ENCODE measurements at places on chromosomes 5 and 9.

- no peak overlapping the region for H3K27ac ChIP-seq
- no peak overlapping the region for H3K4me3 ChIP-seq
- H3K27me3 ChIP-seq, result no peaks in the 10 kb centered on the region
- H3K4me1 ChIP-seq, result no peaks in the 10 kb centered on the region
Measured at GRCh38 chr9:25948182-25948581, 269.9 kb upstream of the TUSC1 start.

DNA sequence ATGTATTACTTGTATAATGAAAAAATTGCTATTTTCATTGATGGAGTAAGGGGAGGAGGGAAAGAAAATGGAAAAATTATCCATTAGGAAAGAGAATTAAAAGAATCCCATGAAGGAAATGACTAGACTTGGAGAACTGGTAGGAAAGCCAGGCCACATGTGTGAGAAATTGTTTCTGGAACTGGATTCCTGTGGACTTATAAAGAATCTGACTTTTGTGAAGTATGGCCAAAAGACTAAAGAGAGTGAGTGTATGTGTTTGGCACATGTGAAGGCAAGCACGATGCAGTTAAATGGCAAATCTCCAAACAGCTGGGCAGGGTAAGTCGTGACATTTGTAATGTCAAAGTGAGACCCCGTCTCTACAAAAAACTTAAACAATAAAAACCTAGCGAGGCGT is 89.4 kb downstream of the MTX3 start:
- no peak overlapping the region for H3K4me3 ChIP-seq
- peaks cover 35% of the 10 kb centered on the region for H3K27me3 ChIP-seq
- DNase-seq, result no peak
- H3K4me1 ChIP-seq, result no peaks in the 10 kb centered on the region
- no peaks in the 10 kb centered on the region for H3K36me3 ChIP-seq
- H3K27ac ChIP-seq, result no peak overlapping the region

DNA sequence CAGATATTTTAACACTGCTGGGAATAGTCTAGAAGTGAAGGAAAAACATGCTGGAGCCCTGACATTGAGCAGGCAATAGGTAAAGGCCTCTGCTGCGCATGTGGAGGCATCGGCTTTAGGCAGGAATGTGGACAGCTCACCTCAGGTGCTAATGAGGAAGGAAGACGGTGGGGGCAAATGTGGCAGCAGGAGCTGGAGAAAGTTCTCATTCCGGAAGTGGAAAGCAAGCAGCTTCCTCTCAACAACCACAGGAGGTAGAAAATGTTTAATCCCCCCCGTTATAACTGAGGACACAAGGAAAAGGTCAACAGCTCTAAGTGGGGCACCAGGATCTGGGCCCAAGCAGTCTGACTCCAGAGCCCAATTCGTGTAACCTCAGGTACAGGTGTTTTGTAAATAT is 7.6 kb upstream of the RPS14 start:
- H3K4me1 ChIP-seq, result peaks cover 17% of the 10 kb centered on the region
- DNase-seq, result no peak
- peak overlapping the region; percentile 47 for H3K4me3 ChIP-seq
- no peak overlapping the region for H3K27ac ChIP-seq
- H3K36me3 ChIP-seq, result no peaks in the 10 kb centered on the region

DNA sequence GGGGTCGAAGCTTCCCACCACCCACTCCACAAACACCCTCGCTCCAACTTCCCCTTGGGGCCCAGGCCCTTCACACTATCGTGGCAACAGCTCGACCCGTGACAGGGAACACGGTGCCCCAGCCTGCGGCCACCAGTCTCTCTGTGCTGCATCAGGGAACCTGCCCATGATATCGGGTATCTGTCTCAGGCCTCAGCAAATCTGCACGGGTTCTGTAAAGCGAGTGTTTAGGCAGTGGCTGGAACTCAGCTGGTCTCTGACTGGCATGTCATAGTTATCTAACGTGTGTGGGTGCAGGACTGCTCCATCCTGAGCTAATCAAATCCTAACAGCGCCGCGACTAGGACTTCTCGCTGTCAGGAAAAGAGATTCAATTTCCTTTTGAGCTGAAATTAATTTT is 42.9 kb downstream of the DBH start:
- H3K4me1 ChIP-seq, result peaks cover 45% of the 10 kb centered on the region
- peak overlapping the region; percentile 33 for H3K4me3 ChIP-seq
- no peaks in the 10 kb centered on the region for H3K27me3 ChIP-seq
- H3K27ac ChIP-seq, result peak overlapping the region; percentile 100

- H3K27me3 ChIP-seq, result no peaks in the 10 kb centered on the region
- H3K4me3 ChIP-seq, result peak overlapping the region; percentile 98
- H3K27ac ChIP-seq, result peak overlapping the region; percentile 100
- peaks cover 27% of the 10 kb centered on the region for H3K36me3 ChIP-seq
- DNase-seq, result no peak
Measured at GRCh38 chr5:178625679-178626483, 969 bp downstream of the CLK4 start.

GRCh38 chr9:89536600-89536999 is 38.7 kb upstream of the SEMA4D start:
- H3K27me3 ChIP-seq, result no peaks in the 10 kb centered on the region
- H3K4me1 ChIP-seq, result peaks cover 77% of the 10 kb centered on the region
- peak overlapping the region; percentile 41 for H3K4me3 ChIP-seq
- H3K27ac ChIP-seq, result peak overlapping the region; percentile 74

DNA sequence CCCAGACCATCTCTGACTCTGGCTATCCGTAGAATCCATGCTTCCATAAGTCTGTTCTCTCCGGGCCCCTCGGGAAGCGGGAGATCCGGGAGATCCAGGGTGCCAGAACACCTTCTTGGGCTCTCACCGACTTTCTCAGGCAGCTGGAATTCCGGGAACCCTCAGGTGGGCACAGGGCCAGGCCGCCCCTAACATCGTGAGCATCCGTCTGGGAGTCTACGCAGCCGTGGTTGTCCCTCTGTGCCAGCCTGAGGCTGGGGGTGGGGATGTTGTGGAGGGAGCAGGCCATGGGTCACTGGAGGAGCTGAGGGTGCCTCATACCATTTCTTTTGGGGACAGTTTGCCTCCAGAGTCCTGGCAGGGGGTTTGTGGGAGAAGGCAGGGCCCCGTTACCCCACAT is 92.3 kb upstream of the COL5A1 start:
- no peaks in the 10 kb centered on the region for H3K4me1 ChIP-seq
- H3K36me3 ChIP-seq, result no peaks in the 10 kb centered on the region
- no peak overlapping the region for H3K27ac ChIP-seq
- DNase-seq, result no peak
- H3K27me3 ChIP-seq, result peaks cover 40% of the 10 kb centered on the region
- no peak overlapping the region for H3K4me3 ChIP-seq

DNA sequence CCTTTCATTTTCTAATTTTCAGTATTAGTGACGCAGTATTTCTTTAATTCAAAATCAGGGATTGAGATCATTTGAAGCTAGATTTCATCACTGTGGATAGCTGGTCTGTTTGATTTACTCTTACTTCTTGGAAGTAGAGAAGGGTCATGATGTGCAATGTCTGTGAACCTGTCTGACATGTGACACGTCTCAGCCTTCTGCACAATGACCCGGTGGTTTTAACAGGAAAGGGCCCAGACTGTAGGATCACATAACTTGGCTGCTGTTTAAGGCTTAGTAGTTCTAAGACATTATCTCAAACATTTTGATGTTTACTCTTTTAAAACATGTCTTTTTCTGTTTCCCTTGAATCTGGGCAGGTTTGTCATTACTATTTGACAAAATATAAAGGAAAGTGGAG is 823.3 kb upstream of the NUDT12 start:
- H3K27ac ChIP-seq, result no peak overlapping the region
- H3K4me1 ChIP-seq, result no peaks in the 10 kb centered on the region
- no peak overlapping the region for H3K4me3 ChIP-seq
- DNase-seq, result no peak

Measured in central memory CD8-positive, alpha-beta T cell (primary cell).